ENCODE measurements at places on chromosomes 1 and 21. TPM values are rescaled to one million over a fixed set of nuclear protein-coding genes. Genes with fewer than 3 reads are reported as not detected.

The DCST1 gene
- not detected for total RNA-seq

The CBR3 gene
- total RNA-seq: 18.5 TPM

The SMIM1 gene
- 10.5 TPM for total RNA-seq

The NR0B2 gene
- total RNA-seq: not detected

The HSD3B1 gene
- total RNA-seq: not detected

The DDX20 gene
- 9.5 TPM for total RNA-seq

- H3K36me3 ChIP-seq: no peaks in the 10 kb centered on the region
- no peak overlapping the region for H3K27ac ChIP-seq
- H3K4me1 ChIP-seq: peaks cover 22% of the 10 kb centered on the region
- DNase-seq: no peak
- no peak overlapping the region for H3K4me3 ChIP-seq
Measured at GRCh38 chr1:165854101-165854845, 26.9 kb downstream of the UCK2 start.

DNA sequence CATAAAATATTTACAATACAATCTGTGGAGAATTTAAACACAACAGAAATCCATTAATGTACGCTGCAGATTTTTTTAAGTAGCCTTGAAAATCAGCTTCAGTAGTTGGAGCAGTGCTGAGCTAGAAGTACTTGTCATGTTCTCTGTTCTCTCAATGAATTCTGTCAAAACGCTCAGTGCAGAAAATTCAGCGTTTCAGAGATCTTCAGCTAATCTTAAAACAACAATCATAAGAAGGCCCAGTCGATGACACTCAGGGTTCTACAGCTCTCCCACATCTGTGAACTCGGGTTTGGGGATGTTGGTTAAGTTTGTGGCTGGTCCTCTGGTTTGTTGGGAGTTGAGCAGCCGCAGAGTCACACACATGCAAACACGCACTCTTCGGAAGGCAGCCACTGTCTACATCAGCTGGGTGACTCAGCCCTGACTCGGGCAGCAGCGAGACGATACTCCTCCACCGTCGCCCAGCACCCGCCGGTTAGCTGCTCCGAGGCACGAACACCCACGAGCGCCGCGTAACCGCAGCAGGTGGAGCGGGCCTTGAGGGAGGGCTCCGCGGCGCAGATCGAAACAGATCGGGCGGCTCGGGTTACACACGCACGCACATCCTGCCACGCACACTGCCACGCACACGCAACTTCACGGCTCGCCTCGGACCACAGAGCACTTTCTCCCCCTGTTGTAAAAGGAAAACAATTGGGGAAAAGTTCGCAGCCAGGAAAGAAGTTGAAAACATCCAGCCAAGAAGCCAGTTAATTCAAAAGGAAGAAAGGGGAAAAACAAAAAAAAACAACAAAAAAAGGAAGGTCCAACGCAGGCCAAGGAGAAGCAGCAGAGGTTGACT, 161.2 kb downstream of the RUNX1 start:
- DNase-seq: peak; percentile 94
- peaks cover 55% of the 10 kb centered on the region for H3K4me1 ChIP-seq
- H3K27me3 ChIP-seq: peaks cover 49% of the 10 kb centered on the region
- peak overlapping the region; percentile 90 for H3K27ac ChIP-seq
- H3K4me3 ChIP-seq: peak overlapping the region; percentile 68

GRCh38 chr21:20998886-20999285, 677 bp downstream of the NCAM2 start:
- peak overlapping the region; percentile 56 for H3K4me3 ChIP-seq
- no peak overlapping the region for H3K27ac ChIP-seq
- no peak for DNase-seq
- H3K36me3 ChIP-seq: no peaks in the 10 kb centered on the region
- no peaks in the 10 kb centered on the region for H3K27me3 ChIP-seq
- H3K4me1 ChIP-seq: peaks cover 28% of the 10 kb centered on the region

GRCh38 chr21:42096566-42096965, 25.4 kb downstream of the UMODL1 start:
- no peaks in the 10 kb centered on the region for H3K36me3 ChIP-seq
- H3K27ac ChIP-seq: no peak overlapping the region
- H3K4me3 ChIP-seq: no peak overlapping the region
- peaks cover 12% of the 10 kb centered on the region for H3K4me1 ChIP-seq
- H3K27me3 ChIP-seq: peaks cover 4% of the 10 kb centered on the region

GRCh38 chr1:176384841-176385240, 78.1 kb upstream of the PAPPA2 start:
- no peak for DNase-seq
- no peaks in the 10 kb centered on the region for H3K27me3 ChIP-seq
- no peak overlapping the region for H3K27ac ChIP-seq
- no peak overlapping the region for H3K4me3 ChIP-seq
- no peaks in the 10 kb centered on the region for H3K36me3 ChIP-seq

GRCh38 chr1:121516234-121516967, 331.6 kb downstream of the SRGAP2C start:
- H3K4me3 ChIP-seq: no peak overlapping the region
- DNase-seq: no peak
- no peaks in the 10 kb centered on the region for H3K36me3 ChIP-seq
- peaks cover 8% of the 10 kb centered on the region for H3K27me3 ChIP-seq
- no peak overlapping the region for H3K27ac ChIP-seq

DNA sequence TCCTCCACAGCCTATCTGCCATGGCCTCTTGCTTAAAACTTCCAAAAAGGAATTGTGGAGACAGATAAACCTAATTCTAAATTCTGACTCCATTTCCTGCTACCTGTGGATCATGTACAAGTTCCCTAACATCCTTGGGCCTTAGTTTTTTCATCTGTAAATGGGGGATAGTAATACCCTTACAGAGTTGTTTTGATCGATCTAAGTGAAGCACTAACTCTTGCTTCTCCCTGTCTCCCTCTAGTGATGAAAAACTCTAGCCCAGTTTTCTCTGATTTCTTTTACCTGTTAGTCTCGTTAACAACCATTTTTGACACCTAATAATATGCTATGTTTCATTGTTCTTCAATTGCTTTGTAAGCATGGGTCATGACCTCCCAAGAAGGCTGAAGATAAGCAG, 65.9 kb downstream of the TM2D1 start:
- no peaks in the 10 kb centered on the region for H3K36me3 ChIP-seq
- DNase-seq: no peak
- no peaks in the 10 kb centered on the region for H3K4me1 ChIP-seq
- H3K4me3 ChIP-seq: no peak overlapping the region
- H3K27ac ChIP-seq: no peak overlapping the region
- no peaks in the 10 kb centered on the region for H3K27me3 ChIP-seq

DNA sequence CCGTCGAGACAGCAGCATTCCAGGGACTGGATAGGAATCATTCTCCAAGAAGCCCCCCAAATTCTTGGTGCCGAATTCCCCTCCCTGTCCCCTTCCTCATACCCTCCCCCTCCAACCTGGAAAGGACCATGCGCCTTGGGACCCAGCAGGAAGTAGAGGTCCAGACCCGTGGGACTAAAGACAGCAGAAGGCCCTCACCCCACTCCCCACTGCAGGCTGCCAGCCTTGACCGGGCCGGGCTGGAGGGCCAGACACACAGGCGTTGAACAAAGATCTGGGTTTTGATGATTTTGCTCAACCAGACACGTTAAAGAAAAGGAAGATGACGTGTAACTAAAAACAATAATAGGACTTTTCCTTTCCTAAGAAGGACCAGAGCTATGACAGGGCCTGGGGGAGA, 286.5 kb downstream of the NPHP4 start:
- H3K4me1 ChIP-seq: no peaks in the 10 kb centered on the region
- no peak for DNase-seq
- no peaks in the 10 kb centered on the region for H3K36me3 ChIP-seq

DNA sequence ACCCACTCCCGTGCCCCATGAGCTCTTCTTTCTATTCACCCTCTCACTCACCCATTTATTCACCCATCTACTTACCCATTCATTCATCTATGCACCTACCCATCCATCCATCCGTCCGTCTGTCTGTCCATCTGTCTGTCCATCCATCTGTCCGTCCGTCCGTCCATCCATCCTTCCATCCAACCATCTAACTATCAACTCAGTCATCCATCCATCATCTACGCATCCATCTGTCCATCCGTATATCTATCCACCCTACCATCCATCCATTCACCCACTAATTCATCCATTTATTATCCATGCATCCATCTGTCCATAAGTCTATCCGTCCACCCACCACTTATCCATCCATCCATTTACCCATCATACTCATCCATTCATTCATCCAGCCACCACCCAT, 10.8 kb upstream of the CSF3R start:
- H3K36me3 ChIP-seq: no peaks in the 10 kb centered on the region
- H3K4me1 ChIP-seq: no peaks in the 10 kb centered on the region
- no peak overlapping the region for H3K4me3 ChIP-seq
- peaks cover 6% of the 10 kb centered on the region for H3K27me3 ChIP-seq
- no peak for DNase-seq
- no peak overlapping the region for H3K27ac ChIP-seq

DNA sequence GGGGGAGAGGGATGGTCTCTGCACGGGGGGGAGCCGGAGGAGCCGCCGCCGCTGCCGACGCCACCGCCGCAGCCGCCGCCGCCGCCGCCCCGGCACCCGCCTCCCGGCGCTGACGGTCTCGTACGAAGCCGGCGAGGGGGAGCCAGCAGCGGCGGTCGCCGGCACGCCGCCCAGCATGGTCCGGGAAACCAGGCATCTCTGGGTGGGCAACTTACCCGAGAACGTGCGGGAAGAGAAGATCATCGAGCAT, 311 bp downstream of the SPEN start:
- peak overlapping the region; percentile 95 for H3K4me3 ChIP-seq
- DNase-seq: no peak
- peaks cover 37% of the 10 kb centered on the region for H3K4me1 ChIP-seq
- H3K36me3 ChIP-seq: no peaks in the 10 kb centered on the region
- peak overlapping the region; percentile 100 for H3K27ac ChIP-seq

- H3K4me3 ChIP-seq: peak overlapping the region; percentile 92
- no peaks in the 10 kb centered on the region for H3K36me3 ChIP-seq
- H3K27me3 ChIP-seq: no peaks in the 10 kb centered on the region
- peaks cover 19% of the 10 kb centered on the region for H3K4me1 ChIP-seq
- peak overlapping the region; percentile 92 for H3K27ac ChIP-seq
Measured at GRCh38 chr1:48472638-48473037, 634 bp upstream of the SPATA6 start.

GRCh38 chr1:219542828-219543518, 69.9 kb downstream of the ZC3H11B start:
- H3K36me3 ChIP-seq: no peaks in the 10 kb centered on the region
- H3K4me3 ChIP-seq: no peak overlapping the region
- H3K4me1 ChIP-seq: no peaks in the 10 kb centered on the region

DNA sequence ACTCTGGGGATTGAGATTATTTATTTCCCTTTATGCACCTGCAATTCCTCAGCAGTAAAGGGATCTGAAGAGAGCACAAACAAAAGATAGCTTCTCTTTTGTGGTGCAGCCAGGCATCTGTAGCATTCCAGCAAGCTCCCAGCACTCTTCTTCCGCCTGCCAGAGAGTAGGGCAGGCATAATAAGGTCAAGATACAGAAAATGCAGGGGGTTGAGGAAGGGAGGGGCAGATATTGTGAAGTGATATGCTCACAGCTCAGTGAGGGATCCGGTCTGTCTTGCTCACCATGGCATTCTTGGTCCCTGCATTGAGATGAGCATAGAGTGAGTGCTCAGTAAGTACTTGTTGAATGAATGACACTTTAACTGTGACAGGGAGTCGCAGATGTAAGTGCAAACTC, 23.9 kb downstream of the FASLG start:
- no peak for DNase-seq
- no peaks in the 10 kb centered on the region for H3K36me3 ChIP-seq
- no peak overlapping the region for H3K4me3 ChIP-seq
- no peaks in the 10 kb centered on the region for H3K27me3 ChIP-seq

DNA sequence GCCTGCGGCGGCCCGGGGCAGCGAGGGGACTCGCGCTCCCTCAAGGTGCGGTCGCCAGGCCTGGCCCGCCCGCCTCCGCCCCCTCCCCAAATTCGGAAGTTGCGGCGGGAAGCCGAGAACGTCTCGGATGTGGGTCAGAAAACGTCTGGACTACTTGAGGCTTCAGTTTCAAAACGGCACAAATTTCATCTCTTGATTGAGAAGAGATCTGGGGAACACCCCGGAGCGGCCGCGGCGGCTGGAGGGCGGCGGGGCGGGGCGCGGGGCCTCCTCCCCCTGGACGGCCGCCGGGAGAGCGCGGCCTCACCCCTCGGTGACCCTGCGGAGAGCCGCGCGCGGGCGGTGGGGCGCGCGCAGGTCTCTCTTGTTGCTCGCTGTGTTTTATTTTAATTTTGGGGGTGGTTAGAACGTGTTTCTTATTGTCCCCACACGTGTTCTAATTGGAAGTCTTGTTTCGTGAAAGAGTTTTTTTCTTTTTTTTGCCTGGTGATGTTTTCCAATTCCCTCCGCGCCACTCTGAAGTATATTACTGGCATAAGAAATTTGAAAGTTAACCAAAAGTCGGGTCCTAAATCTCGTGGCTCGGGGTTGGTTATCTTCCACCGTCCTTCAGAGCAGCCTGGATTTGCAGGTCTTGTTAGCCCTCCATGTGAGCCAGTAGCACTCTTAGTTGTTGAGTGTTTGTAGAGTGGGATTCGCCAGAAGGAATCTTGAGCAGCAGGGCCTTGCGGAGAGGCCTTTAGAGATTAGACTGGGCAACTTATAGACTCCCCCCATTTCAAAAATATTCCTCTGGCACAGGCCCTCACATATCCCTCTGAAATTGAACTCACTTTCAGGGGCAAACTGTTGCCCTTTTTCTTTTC, 749 bp downstream of the PCBP3 start:
- no peaks in the 10 kb centered on the region for H3K36me3 ChIP-seq
- peaks cover 26% of the 10 kb centered on the region for H3K4me1 ChIP-seq
- H3K27me3 ChIP-seq: peaks cover 41% of the 10 kb centered on the region
- DNase-seq: no peak

DNA sequence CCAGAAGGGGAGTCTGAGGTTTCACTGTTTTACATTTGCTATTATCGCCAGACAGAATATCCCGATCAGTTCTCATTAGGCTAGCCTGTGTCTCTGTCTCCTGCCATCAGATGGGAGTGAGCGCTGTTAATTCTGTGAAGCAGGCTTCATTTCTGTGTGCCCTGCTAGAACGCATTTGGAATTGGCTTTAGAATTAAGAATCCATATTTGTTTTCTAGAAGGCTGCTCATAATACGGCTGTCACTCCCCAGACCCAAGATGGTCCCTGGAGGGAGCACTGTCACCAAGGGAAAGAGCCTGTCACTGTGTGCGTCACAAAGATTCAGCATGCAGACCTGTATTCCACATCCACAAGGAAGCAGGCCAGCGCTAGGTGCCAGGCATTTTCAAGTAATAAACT, 49.2 kb downstream of the CASQ2 start:
- H3K4me1 ChIP-seq: peaks cover 4% of the 10 kb centered on the region
- no peak overlapping the region for H3K27ac ChIP-seq
- DNase-seq: no peak
- peaks cover 15% of the 10 kb centered on the region for H3K36me3 ChIP-seq

GRCh38 chr1:109112056-109112651, 1.8 kb upstream of the ELAPOR1 start:
- peak overlapping the region; percentile 40 for H3K27ac ChIP-seq
- no peaks in the 10 kb centered on the region for H3K36me3 ChIP-seq
- peaks cover 12% of the 10 kb centered on the region for H3K4me1 ChIP-seq
- H3K4me3 ChIP-seq: peak overlapping the region; percentile 46

GRCh38 chr21:41610042-41610839, 102.3 kb upstream of the TMPRSS2 start:
- no peak overlapping the region for H3K27ac ChIP-seq
- H3K27me3 ChIP-seq: no peaks in the 10 kb centered on the region
- peaks cover 32% of the 10 kb centered on the region for H3K4me1 ChIP-seq

GRCh38 chr1:103265551-103265950, 157.2 kb upstream of the COL11A1 start:
- H3K27ac ChIP-seq: no peak overlapping the region
- no peaks in the 10 kb centered on the region for H3K27me3 ChIP-seq
- H3K4me3 ChIP-seq: no peak overlapping the region
- H3K36me3 ChIP-seq: no peaks in the 10 kb centered on the region
- DNase-seq: no peak

GRCh38 chr1:25134801-25135461, 97.4 kb downstream of the SYF2 start:
- DNase-seq: no peak
- no peak overlapping the region for H3K4me3 ChIP-seq
- H3K27ac ChIP-seq: no peak overlapping the region
- no peaks in the 10 kb centered on the region for H3K4me1 ChIP-seq
- H3K27me3 ChIP-seq: no peaks in the 10 kb centered on the region
- no peaks in the 10 kb centered on the region for H3K36me3 ChIP-seq
